Activated CD8-positive, alpha-beta memory T cell treated with anti-CD3 and anti-CD28 coated beads, Interleukin-2, amount 10 ng/mL, durations not matched to agents 7 days and 5 days (primary cell): ENCODE measurements at places on chromosomes 12 and 14. TPM values are rescaled to one million over a fixed set of nuclear protein-coding genes. Genes with fewer than 3 reads are reported as not detected.
A peak's percentile ranks its signal among the peaks of the same experiment; 100 is the strongest.

- no peak for DNase-seq
Observed at GRCh38 chr12:103301642-103302591, 193.9 kb downstream of the C12orf42 start.

DNA sequence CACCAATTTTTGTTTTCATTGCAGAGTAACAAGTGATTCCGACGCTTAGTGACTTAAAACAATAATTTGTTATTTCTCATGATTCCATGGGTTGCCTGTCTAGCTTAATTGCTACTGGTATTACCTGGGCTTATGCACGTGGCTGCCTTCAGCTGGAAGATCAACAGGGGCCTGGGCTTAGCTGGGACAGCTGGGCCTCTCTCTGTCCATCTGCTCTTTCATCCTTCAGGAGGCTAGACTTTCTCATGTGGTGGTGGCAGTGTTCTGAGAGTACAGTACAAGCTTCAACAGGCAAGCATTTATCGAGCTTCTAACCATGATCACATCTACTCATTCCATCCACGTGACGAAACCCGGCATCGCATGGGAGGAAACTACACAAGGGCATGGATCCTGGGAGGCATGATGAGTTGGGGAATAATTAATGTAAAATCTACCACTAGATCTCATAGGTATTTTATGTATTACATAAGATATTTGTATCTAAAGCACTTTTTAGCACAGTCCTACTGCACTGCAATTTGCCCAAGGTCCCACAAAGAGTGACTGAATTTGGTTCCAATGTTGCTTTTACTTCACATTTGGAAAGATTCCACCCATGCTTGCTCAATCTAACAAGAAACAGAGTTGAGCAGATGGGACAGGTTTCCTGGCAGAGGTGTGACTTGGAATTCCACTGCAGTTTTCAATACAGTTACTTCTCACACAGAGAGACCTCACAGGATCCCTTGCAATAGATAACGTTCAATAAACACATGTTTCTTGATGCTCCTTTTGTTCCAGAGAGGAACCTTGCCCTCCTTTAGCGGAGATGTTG is 153.1 kb upstream of the FRMD6 start:
- no peak for DNase-seq

DNA sequence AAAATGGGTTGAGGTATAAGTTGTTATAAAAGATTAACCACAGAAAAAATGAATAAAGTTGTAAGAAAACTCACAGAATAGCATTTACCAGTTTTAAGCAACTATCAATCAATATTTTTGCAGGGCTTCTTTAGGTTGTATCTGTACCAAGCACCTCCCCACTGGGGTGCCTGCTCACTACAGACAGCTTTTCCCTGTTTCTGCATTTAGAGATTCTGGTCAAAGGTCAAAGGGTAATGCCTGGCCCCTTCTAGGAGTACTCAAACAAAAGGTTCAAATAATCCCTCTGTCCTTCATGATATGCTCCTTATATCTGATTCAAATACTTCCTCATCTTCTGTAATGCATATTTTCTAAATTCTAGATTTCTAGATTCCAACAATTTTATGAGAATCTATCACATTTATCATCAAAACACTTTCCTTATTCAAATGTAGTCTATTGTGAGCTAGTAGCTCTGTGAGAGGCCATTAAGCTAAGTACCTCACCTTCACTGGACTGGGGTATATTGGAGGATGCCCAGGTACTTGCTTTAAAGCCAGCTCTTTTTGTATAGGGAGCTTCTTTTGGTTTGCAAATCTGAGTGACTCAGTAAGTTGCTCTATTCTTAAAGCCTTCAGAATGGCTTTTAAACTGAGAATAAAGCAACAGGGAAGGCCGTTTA is 120.7 kb upstream of the PTPRB start:
- no peak for DNase-seq

- no peak for DNase-seq
Observed at GRCh38 chr14:22748206-22748605, 18.3 kb upstream of the OXA1L start.

GRCh38 chr12:30457621-30458289 is 237.9 kb downstream of the IPO8 start:
- DNase-seq, result no peak

DNA sequence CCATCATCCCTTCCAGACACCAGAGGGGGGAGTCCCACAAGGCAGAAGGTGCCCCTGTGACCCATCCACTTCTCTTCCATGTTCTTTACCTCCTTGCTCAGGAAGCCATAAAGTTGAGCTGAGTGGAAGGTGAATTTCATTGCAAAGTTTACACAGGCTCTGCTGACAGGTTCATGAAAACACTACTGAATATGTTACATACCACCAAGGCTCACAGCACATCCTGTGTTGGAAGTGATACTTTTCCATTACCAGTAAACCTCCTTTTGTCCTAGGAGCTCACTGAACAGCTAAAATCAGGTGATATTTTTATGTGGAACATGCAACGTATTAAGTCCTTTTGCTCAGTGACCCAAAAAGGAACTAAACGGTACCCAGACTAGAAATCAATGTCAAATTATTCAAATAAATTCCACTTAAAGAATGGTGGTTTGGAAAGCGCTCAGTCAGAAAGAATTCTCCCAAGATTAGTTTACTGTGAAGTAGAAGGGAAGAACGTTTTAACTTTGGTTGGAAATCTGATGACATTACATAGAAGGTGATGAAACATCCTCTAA is 196.2 kb upstream of the NUDT4 start:
- DNase-seq, result no peak

DNA sequence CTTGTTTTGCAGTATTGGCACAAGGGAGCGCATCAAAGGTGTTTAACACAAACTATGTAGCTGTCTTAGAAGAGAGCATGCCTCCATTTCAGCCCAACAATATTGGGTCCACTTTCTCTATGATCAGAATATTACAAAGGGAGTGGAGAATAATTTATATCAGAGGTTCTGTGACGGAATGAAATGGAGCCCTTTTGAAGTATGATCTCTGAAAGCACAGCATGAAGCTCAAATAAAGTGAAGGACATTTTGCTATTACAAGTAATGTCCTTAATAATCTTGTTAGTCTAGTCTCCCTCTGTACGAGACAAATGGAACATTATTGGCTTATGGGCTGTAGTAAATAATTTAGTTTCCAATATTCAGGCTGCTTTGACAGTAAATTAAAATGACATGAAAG is 302.7 kb downstream of the NPAS3 start:
- no peak for DNase-seq

DNA sequence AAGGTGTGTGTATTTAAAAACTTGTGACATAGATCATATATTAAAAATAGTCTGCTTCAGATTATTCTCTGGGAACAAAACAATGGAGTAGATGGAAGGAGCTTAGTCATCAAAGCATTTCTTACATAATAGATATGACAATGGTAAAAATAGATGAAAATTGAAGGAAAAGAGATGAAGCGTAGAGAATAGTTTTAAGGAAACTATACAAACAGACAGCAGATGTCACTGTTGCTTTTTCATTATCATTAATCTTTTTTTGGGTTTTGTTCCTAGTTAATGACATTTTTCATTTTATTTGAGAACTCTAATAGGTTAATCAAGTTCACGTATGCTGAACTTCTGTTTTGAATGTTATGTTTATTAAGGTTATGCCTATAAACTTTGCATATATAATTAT is 149.2 kb upstream of the FBXO33 start:
- no peak for DNase-seq

DNA sequence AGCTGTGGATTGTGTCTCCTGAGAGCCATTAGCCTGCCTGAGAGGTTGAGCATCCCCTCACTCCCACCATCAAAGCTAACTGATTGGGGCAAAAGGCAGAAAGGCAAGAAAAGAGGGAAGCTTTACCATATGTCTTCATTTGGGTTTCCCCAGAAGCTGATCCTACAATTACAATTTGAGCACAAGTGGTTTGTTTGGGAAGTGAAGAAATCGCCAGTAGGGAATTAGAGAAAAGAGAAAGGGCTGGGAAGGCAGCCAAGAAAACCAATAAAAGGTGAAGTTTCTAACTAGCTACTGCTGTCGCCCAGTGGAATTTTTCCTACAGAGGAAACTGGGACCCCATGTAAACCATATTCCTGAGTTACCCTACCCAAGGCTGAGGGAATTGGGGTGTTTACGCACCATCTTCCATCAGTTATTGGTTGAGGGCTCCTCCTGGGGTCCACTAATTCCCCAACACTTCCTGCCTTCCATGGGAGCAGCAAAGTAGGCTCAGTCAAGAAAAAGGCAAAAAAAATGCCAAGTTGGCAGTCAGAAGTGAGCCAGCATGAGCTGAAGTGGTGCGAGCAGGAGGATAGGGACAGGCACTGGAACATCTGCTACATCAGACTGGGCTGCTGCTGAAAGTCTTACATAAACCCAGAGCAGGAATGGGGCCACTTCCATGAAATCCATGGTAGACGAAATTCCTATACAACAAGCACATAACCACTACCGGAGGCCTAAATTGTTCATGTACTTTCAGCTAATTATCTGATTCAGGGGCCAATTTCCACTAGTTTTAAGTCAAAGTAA is 17.3 kb downstream of the KCNK10 start:
- DNase-seq, result no peak

GRCh38 chr12:119938049-119938667 is 50.9 kb upstream of the BICDL1 start:
- DNase-seq, result peak; percentile 71

GRCh38 chr12:293199-293598 is 30.6 kb upstream of the SLC6A13 start:
- DNase-seq, result no peak

GRCh38 chr12:106648736-106649135 is 65.9 kb downstream of the RFX4 start:
- DNase-seq, result no peak

GRCh38 chr14:80233470-80234089 is 22.3 kb upstream of the DIO2 start:
- DNase-seq, result no peak

DNA sequence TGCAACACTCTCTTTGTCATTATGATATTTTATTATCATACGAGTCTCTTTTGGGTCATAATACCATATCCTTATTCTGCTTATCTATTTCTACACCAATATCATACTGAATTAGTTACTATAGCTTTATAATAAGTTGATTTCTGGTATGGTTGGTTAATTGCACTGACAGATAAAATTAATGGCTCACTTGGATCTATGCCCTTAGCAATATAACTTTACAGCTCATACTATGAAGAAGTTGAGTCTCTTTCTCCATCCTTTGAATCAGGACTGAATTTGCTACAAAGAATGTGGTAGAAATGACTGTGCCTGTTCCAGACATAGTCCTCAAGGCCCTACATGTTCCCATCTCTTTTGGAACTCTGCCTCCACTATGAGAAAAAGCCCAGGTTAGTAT is 139.7 kb upstream of the DYRK2 start:
- no peak for DNase-seq

- DNase-seq, result no peak
Observed at GRCh38 chr12:32918890-32919801, 22.6 kb upstream of the PKP2 start.

DNA sequence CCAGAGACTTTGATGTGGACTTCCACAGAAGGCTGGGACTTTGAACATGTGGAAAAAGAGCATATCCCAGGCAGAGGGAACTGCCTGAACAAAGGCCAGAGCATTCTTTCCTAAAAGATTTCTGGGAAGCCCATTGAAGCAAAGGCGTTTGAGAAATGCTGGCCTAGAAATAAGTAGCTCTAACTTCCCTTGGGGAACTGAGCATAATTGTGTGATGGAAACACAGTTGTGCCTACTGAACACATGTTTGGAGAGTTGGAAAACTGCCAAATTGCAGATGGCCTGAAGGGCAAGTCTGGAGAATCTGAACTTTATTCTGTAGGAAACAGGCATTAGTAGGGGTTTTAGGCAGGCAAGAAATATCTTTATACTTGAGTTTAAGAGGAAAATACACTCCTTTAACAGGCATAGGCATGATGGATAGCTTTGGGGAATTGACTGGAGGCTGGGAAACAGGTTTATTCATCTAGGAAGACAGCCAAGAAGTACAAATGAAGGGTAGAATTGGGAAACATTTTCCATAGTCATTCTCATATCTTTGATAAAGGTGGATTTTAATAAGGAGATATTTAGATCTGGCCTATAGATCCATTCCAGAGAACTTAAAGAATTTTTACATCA is 134.1 kb downstream of the TPH2 start:
- DNase-seq, result no peak

The CISTR gene
- total RNA-seq, result not detected

The ANKRD33 gene
- not detected for total RNA-seq

The NELL2 gene
- total RNA-seq, result 22.7 TPM

The TAS2R10 gene
- total RNA-seq, result not detected

The NOS1 gene
- total RNA-seq, result not detected

The ARHGDIB gene
- total RNA-seq, result 1,208 TPM

The GSC gene
- not detected for total RNA-seq

The GLT8D2 gene
- 0.40 TPM for total RNA-seq

The MMP19 gene
- not detected for total RNA-seq

The MYH6 gene
- total RNA-seq, result 1.0 TPM

The BATF gene
- 74.6 TPM for total RNA-seq

The RASSF8 gene
- total RNA-seq, result 1.4 TPM

The LRRC10 gene
- not detected for total RNA-seq

The SERPINA12 gene
- not detected for total RNA-seq
